ENCODE measurements at places on chromosomes 3 and 15.

DNA sequence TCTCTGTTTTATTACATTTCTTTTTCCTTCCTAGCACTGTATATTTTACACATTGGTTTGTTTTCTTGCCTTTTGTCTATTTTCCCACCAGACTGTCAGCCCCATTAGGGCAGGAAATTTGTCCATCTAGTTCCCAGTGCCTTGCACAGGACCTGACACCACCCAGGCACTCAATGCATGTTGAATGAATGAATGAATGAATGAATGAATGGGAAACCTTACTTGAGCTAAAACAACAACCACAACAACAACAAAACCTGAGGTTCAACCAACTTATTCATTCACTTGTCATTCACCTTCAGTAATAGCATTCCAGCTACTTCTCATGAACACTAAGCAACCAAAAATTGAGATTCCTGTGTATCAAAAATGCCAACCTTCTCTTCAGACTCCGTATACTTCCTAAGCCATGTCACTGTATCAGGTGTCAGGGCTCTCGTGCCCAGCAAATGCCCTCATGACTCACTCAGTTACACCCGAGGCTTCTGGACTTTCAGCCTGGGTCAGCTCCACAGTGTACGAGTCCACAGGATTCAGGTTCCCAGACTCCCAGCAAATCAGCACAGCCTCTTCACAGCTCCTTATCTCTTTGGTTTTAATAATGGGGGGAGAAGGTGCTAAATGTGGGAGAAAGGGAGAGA, 37.3 kb downstream of the FSD2 start:
- H3K27me3 ChIP-seq = no peaks in the 10 kb centered on the region
- peak overlapping the region; percentile 10 for H3K27ac ChIP-seq
- peaks cover 6% of the 10 kb centered on the region for H3K4me1 ChIP-seq
- H3K36me3 ChIP-seq = no peaks in the 10 kb centered on the region
- H3K4me3 ChIP-seq = no peak overlapping the region

GRCh38 chr15:101037090-101037830, 118.1 kb downstream of the LRRK1 start:
- H3K4me1 ChIP-seq = no peaks in the 10 kb centered on the region
- peaks cover 19% of the 10 kb centered on the region for H3K36me3 ChIP-seq
- no peaks in the 10 kb centered on the region for H3K27me3 ChIP-seq
- DNase-seq = no peak

- H3K4me3 ChIP-seq = no peak overlapping the region
- H3K36me3 ChIP-seq = no peaks in the 10 kb centered on the region
- no peaks in the 10 kb centered on the region for H3K27me3 ChIP-seq
- H3K4me1 ChIP-seq = peaks cover 9% of the 10 kb centered on the region
- DNase-seq = no peak
Observed at GRCh38 chr3:149276619-149277018, 55.0 kb upstream of the CP start.

DNA sequence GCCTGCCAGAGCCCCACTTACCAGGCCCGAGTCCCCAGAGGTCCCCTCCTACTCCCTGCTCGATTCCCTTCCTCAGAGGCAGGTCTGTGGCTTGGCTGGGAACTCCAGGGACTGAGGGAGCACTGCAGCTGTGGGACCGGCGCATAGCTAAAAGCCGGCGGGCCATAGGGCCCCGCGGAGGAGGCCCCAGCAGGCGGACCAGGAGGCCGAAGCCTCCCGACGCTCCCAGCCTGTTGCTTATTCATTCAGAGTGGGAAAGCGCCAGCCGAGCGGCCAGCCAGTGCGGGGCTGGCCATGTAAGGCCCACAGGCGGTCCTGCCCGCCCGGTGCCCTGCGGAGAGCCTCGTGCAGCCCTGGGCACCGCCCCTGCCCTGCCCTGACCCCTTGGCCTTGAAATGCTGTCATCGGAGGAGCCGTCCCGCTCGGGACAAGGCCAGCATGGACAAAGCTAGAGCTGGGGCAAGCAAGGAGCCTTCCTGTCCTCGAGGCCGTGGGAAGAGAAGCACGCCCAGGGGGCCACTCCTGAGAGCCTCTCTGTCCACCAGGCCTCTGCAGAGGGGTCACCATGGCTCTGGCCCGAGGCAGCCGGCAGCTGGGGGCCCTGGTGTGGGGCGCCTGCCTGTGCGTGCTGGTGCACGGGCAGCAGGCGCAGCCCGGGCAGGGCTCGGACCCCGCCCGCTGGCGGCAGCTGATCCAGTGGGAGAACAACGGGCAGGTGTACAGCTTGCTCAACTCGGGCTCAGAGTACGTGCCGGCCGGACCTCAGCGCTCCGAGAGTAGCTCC, at the start of gene LOXL1:
LOXL1 (plus strand) TSS at position 244 of the 784 bp plus-strand sequence; CDS start at position 566, 322 bp downstream.
- H3K27ac ChIP-seq = no peak within 1 kb of the TSS
- no peaks in the 10 kb centered on the region for H3K27me3 ChIP-seq
- no peaks in the 10 kb centered on the region for H3K36me3 ChIP-seq

GRCh38 chr3:180184816-180185215, 148.1 kb upstream of the PEX5L start:
- DNase-seq = peak; percentile 34
- H3K27ac ChIP-seq = no peak overlapping the region
- H3K27me3 ChIP-seq = no peaks in the 10 kb centered on the region
- no peaks in the 10 kb centered on the region for H3K36me3 ChIP-seq
- H3K4me1 ChIP-seq = peaks cover 18% of the 10 kb centered on the region
- H3K4me3 ChIP-seq = no peak overlapping the region

DNA sequence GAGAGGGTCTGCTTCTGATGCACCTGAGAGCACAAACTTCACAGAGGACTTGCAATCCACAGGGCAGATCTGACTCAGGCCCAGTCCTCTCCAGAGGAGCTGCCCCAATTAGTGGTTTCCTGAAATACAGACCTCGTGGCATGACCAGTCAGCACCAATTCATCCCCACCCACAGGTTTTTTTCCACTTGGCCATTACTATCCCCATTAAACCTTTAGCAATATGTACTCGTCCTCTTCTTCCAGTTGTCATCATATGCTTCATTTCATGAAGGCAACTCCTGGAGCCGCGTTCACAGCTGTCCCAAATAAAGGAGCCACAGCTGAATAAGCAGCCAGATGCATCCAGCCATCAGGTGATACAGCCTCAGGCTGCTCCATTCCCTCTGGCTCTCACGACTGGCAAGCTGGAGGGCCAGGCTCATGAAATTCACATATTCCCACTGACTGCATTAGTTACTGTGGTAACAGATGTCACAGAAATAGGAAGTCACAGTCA, 163.1 kb downstream of the FMN1 start:
- H3K27me3 ChIP-seq = no peaks in the 10 kb centered on the region
- no peak overlapping the region for H3K4me3 ChIP-seq
- no peaks in the 10 kb centered on the region for H3K36me3 ChIP-seq
- H3K27ac ChIP-seq = no peak overlapping the region
